ENCODE measurements at places on chromosomes 6 and 20.
A peak's percentile ranks its signal among the peaks of the same experiment; 100 is the strongest.

- DNase-seq = no peak
These were observed 42.0 kb downstream of the ADGRB3 start for GRCh38 chr6:68677058-68677457.

DNA sequence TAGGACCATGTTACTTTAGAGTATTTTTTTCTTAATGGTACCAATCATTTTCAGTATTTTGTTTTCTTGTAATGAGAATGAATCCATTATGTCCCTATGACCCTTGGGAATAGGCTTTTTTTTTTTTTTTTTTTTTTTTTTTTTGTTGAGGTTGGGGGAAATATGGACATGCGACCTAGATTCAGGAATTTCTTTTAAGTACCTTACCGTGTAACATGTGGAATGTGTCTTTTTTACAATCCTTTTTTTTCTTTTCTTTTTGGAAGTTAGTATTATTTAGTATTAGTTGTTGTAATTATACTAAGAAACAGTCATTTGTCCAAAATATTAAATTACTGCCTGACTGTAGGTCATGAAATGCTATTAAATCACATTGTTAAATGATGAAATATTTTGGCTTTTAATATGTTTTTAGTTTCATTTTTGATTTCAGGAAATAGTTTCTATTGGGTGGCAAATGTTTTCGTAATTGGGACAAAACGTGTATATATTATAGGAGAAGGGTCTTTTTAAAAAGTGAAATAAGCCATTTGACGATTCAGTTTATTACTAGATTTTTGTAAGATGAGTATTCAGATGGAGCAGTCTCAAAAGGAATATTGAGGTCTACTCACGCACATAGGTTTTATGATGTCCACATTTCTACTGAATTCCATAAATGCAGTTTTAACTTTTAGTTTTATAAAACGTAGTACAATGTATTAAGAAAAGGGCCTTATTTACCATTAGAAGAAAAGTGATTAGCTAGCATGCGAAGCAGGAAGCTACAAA lies 4.9 kb downstream of the ARID1B start:
- no peak for DNase-seq

GRCh38 chr20:57147185-57147584 lies 119.3 kb downstream of the BMP7 start:
- no peak for DNase-seq

- no peak for DNase-seq
These were observed 640 bp downstream of the SAYSD1 start for GRCh38 chr6:39114388-39114703.

GRCh38 chr6:99871641-99872040 lies 122.4 kb downstream of the MCHR2 start:
- no peak for DNase-seq

GRCh38 chr6:47749757-47750156 lies 32.1 kb upstream of the OPN5 start:
- DNase-seq = no peak

GRCh38 chr6:37177077-37177934 lies 7.4 kb downstream of the PIM1 start:
- no peak for DNase-seq

DNA sequence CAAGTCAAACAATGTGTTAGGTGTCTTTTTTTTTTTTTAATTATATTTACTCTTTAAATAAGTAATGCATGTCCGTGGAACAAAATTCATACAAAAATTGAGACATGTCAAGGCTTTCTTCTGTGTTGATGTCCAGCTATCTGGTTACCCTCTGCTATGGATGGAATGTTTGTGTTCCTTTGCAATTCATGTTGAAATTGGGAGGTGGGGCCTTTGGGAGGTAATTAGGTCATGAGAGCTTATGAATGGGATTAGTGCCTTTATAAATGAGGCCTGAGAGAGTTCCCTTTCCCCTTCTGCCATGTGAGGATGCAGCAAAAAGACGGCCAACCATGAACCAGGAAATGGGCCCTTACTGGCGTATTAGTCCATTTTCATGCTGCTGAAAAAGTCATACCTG lies 83.1 kb upstream of the KCNG1 start:
- no peak for DNase-seq

DNA sequence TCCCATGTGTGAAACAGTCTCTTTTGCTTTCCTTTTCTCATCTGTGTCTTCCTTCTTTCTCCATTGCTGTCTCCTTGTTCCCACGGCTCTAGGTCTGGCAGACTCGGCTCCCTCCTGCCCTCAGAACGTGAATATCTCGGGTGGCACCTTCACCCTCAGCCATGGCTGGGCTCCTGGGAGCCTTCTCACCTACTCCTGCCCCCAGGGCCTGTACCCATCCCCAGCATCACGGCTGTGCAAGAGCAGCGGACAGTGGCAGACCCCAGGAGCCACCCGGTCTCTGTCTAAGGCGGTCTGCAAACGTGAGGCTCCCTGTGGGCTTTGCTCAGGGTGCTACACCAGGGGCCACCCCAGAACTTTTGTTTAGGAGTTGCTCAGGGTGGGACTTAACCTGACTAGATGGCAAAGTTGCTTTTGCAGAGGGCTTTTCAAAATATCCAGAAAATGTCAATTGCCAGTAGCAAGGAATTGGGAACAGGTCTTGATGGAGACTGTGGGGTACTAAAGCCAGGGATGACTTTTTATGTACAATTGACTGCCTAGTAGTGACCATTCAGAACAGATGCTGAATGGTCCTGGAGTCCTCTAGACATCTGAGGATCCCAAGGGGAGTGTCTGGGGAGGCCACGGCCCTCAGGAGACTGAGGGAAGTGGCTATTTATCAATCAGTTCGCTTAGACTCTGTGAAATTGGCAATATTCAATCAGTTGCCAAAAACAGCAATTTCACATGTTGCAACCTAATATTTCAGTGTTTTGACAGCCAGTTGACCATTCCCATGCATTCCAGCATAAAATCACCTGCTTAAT lies 550 bp downstream of the C2 start:
- no peak for DNase-seq

- DNase-seq = no peak
These were observed 23.8 kb downstream of the IYD start for GRCh38 chr6:150392452-150393220.

- no peak for DNase-seq
These were observed 14.3 kb downstream of the TTPAL start for GRCh38 chr20:44489931-44490330.

- DNase-seq = no peak
These were observed 176.6 kb upstream of the POU3F2 start for GRCh38 chr6:98657764-98658163.

GRCh38 chr20:46640536-46641311 lies 10.5 kb downstream of the SLC13A3 start:
- DNase-seq = no peak

DNA sequence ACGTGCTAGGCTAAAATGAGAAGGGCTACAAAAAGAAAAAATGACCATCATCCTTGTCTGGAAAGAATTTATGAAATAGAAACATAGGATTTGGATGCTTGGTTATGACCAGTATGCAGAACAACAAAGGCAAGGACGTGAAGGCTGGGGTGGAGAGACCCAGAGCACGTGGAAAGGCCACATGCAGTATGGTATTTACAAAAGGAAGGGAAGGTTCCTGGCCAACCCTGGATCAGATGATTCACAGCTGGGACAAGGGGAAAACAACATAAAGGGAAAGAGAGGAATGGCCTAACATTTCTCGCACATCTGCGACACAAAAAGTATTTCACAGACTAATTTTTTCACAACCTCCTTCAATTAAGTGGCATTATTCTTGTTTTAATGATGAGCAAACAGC lies 8.2 kb downstream of the STX7 start:
- no peak for DNase-seq

- peak; percentile 23 for DNase-seq
These were observed 14.9 kb upstream of the CCN5 start for GRCh38 chr20:44700306-44700705.

- DNase-seq = no peak
These were observed 27.0 kb upstream of the ANKEF1 start for GRCh38 chr20:10007747-10008146.

DNA sequence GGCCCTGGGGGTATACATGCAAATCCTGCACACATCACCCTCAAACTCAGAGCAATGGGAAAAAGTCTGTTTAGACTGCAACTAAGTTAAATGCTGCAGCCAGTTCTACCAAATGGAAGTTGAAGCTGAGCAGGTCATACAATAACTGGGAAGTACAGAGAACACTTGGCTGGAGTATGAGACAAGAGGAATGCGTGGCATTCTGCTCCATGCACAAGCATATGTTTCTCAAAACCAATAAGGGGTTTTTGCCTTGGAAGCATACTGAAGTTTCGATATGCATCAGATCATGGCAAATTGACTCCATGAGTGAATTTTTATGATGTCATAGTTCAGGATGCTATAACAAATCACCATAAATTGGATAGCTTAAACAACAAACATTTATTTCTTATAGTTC lies 193.8 kb downstream of the COL12A1 start:
- DNase-seq = no peak

DNA sequence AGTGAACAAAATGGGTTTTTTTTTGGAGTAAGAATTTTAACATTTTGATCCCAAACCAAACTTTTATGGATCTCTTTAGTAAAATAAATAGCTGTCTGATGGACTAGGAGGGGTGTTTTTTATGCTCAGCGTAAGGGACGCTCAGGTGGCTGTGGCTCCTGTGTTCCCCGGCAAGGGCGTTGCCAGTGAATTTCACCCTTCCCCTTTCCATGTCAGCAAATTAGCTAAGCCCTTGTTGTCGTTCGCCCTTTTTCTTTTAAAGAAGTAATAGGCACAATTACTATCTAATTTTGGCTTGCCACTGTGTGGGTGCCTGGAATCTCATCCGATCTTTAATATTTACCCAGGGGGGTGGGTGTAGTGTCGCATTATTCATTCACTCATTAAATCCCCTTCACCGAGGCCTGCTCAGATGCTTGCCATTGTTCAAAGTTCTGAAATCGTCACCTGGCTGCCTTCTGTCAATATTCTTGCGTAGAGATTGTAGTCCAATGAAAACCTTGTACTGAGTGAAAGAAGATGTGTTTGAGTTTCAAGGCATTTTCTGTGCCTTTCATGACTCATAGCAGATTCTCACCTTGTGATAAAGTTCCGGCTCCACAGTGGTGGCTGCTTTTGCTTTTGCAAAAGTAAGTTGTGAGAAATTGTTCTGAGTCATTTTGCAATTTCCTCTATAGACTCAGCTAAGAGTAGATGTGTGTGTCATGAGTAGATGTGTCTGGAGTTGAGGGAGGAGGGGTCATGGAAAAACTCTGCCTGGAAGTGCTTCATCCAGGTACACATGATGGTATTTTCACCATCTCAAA lies 40.0 kb upstream of the CLDN20 start:
- no peak for DNase-seq

GRCh38 chr20:34544109-34544796 lies 14.3 kb upstream of the MAP1LC3A start:
- DNase-seq = no peak

DNA sequence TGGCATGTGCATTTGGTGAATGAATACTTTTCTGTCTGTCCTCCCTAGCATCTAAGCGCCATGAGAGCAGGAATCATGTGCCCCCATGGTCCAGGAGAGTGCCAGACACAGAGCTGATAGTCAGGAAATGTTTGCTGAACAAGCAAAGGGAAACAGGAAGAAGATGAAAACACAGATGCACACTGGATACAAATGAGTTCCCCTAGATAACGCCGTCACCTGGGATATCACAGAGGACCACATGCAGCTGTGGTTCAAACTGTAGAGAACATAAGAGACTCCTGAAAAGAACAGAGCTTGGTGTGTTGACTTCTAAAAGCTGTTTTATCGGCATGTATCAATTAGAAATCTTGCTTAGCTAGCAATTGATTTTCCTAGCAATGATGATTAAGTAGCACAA lies 293.7 kb downstream of the BTBD3 start:
- no peak for DNase-seq

DNA sequence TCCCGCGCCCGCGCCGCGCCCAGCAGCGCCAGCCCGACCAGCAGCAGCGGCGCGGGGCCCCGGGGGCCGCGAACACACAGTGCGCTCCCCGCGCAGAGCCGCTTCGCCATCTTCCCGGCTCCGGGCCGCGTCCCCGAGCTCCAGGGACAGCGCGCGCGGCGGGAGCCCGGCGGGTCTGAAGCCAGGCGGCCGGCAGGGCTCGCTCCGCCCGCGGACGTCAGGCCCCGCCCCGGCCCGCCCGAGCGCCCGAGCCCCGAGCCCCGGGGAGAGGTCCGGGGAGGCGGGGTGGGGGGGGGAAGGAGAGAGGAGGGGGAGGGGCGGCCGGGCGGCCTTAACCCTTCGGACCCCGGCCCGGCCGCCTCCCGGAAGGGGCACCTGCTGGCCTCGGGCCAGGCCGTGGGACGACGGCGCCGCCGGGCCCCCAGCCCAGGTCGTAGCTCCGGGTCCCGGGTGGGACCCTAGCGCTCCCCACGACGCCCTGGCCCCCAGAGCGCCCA lies at the start of gene LAMA5:
TSS of gene LAMA5 (minus strand) at position 177 of the 497 bp plus-strand sequence. CDS start at position 110, 67 bp downstream.
- peak; percentile 68 for DNase-seq

- no peak for DNase-seq
These were observed 70.8 kb upstream of the SLC22A23 start for GRCh38 chr6:3527651-3527977.

GRCh38 chr6:43623880-43624785 lies 4.9 kb downstream of the GTPBP2 start:
- no peak for DNase-seq

DNA sequence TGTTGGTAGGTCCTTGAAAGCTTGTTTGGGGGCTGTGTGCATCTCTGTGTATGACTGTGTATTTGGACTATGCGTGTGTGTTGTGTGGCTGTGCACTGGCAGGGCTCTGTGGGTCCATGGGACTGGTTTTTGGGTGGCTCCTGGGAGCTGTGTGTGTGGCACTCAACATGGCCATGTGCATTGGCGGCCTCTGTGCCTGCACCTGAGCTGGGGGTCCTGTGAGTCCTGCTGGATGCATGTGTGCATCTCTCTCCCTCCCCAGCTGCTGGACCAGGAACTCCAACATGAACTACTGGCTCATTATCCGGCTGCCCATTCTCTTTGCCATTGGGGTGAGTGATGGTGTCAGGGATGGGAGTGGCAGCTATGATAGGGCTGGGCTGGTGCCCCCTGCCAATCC lies 30.1 kb downstream of the GLP1R start:
- DNase-seq = no peak

DNA sequence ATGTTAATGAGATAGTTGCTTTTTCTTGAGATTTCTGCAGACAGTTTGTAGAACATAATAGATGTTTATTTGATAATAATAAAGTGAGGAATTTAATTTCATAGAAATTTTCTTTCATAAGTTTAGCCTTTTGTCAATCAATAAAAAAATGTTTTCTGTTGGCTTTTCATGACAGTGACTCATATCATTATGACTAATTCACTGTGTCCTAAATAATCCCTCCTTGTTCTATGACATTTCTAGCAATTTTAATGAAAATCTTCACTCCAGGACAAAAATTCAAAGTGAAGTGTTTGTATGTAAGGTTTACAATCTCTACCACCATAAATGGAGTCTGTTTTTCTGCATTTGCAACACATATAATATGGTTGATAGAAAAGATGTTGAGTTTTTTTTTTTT lies 109.9 kb downstream of the UTRN start:
- no peak for DNase-seq

GRCh38 chr6:124854338-124854922 lies 107.8 kb upstream of the RNF217 start:
- DNase-seq = peak; percentile 11

DNA sequence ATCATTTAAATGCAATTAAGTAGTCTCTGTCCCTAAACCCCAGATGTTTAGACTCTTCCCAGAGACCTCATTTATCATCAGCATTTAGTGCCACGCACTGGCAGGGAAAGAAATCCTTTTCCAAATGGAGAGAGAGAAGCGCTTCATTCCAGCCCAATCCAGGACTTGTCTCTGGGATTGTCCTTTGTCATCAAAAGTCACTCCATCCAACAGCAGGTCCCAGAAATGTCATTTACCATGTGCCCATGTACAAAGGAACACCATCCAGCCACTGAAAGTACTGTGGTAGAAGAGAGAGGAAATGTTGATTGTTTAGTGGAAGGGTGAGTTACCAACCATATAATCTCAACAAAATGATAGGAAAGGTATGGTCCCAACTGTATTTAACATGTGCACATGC lies 66.9 kb upstream of the SMIM28 start:
- DNase-seq = peak; percentile 3
